ENCODE measurements at places on chromosomes 2 and 18.

DNA sequence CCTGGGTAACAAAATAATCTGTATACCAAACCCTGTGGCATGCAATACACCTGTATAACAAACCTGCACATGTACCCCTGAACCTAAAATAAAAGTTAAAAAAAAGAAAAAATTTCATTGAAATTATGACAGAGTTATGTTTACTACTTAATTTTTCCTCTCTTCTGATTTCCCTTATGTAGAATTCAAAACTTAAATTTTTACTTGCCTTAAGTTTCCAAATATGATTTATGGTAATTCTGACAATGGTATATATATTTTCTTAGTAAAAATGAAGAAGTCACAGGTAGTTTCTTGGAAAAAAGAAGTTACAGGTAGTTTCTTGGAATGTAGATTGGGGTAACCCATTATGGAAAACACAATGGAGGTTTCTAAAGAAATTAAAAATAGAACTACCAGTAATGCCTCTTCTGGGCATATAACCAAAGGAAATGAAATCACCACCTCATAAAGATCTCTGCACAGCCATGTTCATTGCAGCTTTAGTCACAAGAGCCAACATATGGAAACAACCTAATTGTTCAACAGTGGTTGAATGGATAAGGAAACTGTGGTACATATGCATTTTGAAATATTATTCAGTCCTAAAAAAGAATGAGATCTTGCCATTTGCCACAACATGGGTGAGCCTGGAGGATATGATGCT is 164.9 kb downstream of the BABAM2 start:
- no peak for DNase-seq

- no peak for DNase-seq
These were observed 16.9 kb upstream of the ZNF804A start for GRCh38 chr2:184581391-184581790.

DNA sequence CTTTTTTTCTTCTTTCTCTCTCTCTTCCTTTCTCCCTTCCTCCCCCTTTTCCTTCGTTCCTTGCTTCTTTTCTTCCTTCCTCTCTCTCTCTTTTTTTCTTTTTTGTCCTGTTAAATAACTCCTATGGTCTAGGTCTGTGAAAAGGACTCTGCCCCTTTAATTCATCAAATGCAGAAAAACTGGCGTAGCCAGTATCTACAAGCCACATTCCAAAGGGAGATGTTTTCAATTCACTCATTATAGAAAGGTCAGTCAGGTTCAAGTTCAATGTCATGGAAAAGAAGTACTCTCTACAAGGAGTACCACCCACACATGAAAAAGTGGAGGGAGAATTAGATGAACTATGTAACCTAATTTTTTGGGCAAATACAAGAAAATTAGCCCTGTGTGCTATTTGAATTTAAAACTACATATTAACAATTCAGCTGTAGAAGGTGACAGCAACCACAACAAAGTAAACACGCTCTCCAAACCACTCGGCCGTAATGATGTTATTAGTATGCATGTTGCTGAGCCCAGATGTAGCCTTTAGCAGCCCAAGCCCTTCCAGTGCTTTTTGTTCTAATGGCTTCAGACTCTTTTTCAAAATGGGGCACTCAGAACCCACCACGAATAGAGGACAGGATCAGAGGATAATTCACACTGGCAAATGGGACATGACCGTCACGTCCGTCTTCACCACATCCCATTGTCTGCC is 735.4 kb upstream of the FANCL start:
- no peak for DNase-seq

DNA sequence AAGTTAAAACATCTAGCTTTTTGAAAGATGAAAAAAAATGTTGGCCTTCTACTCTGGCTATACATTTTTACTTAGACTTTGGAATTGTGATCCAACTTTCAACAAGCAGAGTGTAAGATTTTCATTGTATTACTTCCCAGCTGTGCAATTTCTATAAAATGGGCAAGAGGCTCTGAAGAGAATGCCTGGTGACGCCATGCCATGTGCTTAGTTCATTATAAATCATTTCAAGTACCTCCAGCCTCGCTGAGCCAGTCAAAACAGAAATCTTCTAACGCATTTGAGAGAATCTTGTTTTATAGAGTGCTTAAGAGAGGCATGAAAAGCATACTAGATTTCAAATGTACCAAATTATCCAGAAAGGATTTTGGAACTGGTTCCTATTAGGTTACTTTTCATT is 10.1 kb upstream of the STK17B start:
- DNase-seq, result no peak

- no peak for DNase-seq
These were observed 16.5 kb downstream of the DOK1 start for GRCh38 chr2:74571058-74571457.

- DNase-seq, result no peak
These were observed 710 bp upstream of the XRCC5 start for GRCh38 chr2:216108310-216108966.

DNA sequence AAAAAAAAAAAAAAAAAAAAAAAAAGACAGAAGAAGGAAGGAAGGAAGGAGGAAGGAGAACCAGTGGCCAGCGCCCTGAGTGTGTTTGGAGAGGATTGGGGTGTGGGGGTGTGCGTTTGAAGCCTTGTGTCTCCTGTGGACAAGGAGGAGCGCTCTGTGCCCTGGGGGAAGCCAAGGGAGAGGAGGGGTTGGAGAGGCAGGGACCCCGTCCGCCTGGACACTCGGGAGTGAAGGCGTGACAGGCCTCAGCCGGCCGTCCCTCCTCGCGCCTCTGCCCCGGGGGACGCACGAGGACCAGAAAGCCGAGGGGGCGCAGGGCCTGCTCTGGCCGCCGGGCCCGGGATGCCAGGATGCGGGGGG is 44.9 kb downstream of the SERTAD2 start:
- no peak for DNase-seq

DNA sequence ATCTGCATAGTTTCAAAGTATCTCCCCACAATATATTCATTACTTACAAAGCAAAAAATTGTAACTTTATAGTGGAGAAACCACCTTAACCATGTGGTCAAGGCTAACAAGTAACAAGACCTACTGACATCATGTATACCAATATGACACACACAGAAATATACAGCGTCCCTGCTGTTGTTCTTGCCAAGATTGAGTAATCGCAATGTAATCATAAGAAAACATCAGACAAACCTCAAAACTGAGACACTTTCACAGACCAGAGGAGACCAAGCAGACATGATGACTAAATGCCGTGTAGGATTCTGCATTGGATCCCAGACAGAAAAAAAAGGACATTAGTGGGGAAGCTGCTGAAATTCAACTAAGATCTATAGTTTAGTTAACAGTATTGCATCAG is 123.0 kb downstream of the ACAA2 start:
- no peak for DNase-seq

DNA sequence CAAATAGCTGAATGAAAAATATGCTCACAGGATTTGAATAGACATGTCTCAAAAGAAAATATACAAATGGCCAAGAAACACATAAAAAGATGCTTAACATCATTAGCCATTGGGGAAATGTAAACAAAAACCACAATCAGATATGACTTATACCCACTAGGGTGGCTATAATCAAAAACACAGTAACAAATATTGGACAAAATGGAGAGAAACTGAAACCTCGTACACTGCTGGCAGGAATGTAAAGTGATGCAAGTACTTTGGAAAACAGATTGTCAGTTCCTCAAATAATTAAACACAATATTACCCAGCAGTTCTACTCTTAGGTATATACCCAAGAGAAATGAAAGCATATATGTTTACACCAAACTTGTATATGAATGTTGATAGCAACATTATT is 213.0 kb downstream of the PHLPP1 start:
- no peak for DNase-seq

GRCh38 chr2:218963601-218964000 is 4.1 kb downstream of the CDK5R2 start:
- DNase-seq, result no peak

DNA sequence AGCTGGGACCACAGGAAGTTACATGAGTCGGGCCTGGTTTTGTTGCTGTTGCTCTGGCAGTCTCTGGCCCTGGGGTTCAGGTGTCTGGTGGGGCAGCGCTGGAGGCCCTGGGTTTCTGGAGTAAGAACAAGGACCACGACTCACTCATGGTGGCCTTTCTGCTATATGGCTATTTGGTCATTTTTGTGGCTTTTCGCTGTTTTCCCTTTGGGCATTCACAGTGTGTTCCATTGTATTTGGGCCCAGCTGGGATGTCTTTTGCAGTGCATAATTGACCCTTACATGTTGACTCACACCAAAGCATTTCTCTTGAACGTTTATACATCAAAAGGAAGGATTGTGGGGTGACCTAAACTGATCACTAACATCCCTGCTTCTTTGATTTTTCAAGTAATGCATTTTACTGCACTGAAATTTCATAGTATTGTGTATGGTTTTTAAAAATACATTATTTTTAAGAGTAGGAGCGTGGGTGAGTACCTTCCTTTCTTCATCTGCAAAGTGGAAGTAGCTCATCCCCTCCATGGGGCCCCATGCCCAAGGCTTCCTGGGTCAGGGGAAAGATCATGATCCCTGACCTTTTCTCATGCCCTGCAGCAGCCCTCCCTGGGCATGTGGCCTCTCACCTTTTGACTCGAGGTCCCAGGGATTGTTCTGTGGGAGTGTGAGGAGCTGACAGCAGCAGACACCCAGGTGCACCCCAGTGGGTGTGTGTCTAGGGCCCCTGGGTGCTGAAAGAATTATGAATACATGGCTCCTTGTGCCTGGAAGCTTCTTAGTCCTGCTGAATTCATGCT is 225.5 kb downstream of the AGAP1 start:
- no peak for DNase-seq

DNA sequence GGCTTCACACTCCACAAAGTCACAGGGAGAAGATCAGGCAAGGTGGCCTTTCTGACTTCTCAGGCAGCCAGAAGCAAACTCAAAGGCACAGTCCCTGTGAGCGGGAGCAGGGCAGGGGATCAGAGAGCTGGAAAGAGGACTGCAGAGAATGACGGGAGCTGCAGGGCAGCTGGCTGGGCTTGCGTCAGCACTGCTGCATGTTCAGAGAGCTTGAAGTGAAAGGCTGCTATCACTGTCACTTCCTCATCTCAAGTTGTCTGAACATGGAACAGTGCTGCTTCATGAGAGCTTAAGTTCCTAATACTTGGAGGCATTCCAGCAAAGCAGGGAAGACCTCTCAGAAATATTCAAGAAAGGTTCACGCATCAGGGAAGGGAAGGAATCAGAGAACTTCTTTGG is 20.4 kb downstream of the TGFBRAP1 start:
- no peak for DNase-seq

GRCh38 chr2:200860092-200860795 is 4.2 kb downstream of the CLK1 start:
- DNase-seq, result no peak

GRCh38 chr2:26298638-26299393 is 47.1 kb upstream of the SELENOI start:
- DNase-seq, result no peak

GRCh38 chr18:13982126-13982525 is 66.8 kb upstream of the MC2R start:
- DNase-seq, result peak; percentile 40

DNA sequence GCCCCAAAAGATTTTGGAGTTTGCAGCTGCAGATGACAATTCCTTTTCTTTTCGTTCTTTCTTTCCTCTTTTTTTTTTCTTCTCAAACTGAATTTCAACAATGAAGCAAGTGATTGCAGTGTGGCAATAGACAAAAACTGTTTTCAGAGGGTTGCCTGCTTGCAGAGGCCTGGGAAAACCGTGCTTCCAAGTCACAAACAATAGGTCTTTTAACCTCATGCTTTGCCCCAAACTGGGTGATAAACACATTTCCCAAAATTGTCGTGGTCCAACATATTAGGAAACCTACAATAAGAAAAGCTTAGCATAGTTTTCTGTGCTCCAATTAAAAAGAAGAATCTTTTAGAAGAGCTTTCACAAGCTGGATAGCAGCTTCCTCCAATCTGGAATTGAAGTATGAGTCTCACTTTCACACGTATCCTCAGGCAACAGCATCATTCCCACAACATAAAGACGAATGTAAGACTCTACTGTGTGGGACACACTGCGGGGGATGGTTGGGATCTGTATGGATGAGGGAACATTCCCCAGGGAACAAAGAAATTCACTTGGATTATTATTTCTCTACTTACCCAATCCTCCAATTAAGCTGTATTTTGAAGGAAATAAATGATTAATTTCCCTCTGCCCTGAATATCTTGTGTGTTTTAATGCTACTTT is 656.1 kb downstream of the RNF144A start:
- no peak for DNase-seq

- no peak for DNase-seq
These were observed 33.9 kb downstream of the SOWAHC start for GRCh38 chr2:109648041-109648527.
